ENCODE measurements at places on chromosomes 3 and 15. TPM values are rescaled to one million over a fixed set of nuclear protein-coding genes. Genes with fewer than 3 reads are reported as not detected.

The GHSR gene
- not detected for total RNA-seq

The KNL1 gene
- total RNA-seq: 40.6 TPM

The ADAMTS7 gene
- not detected for total RNA-seq

The CCR4 gene
- total RNA-seq: 30.8 TPM

The CAMK1 gene
- 9.3 TPM for total RNA-seq

The VILL gene
- total RNA-seq: 24.1 TPM

The C3orf85 gene
- not detected for total RNA-seq
